ENCODE measurements at places on chromosomes 11 and 22.

- no peak for DNase-seq
These were observed 84.3 kb upstream of the TMEM45B start for GRCh38 chr11:129731316-129731715.

GRCh38 chr11:122162095-122162494, 46.1 kb upstream of the BLID start:
- DNase-seq: no peak

GRCh38 chr11:86547727-86548126, 124.7 kb downstream of the ME3 start:
- DNase-seq: no peak

DNA sequence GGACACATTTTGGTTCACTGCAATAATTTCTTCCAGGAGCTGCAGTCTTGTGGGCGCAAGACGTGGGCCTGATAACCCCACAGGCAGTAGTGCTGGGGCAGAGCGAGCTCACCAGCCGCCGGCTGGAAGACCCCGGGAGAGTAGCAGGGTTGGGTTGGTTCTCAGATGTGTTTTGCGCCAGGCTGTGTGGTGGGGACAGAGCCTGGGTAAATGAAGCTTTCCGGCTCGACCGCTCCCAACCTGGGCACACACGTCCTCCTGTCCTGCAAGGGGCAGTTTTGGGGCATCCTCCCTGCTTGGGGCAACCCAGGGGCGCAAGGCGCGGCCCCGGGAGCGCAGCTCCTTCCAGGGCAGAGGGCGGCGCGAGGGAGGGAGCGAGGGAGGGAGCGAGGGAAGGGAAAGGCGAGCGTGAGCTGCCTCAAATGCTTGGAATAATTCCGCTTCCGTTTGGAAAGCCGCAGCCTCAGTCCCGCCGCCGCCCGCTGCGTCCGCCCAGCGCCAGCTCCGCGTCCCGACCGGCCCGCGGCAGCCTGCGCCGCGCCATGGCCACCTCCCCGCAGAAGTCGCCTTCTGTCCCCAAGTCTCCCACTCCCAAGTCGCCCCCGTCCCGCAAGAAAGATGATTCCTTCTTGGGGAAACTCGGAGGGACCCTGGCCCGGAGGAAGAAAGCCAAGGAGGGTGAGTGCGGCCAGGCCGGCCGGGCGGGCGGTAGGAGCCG, at the start of gene PARVA:
TSS of gene PARVA (plus strand) at position 466 of the 718 bp plus-strand sequence. CDS start at position 543, 77 bp downstream.
- no peak for DNase-seq

GRCh38 chr22:40334899-40335298, 11.4 kb upstream of the ADSL start:
- DNase-seq: no peak

GRCh38 chr11:10377183-10377582, 72.3 kb downstream of the ADM start:
- DNase-seq: no peak

GRCh38 chr22:32528984-32529982, 54.7 kb downstream of the FBXO7 start:
- peak; percentile 25 for DNase-seq

GRCh38 chr11:12453243-12453642, 75.9 kb downstream of the PARVA start:
- DNase-seq: no peak

GRCh38 chr11:1829039-1829820, 5.6 kb upstream of the SYT8 start:
- no peak for DNase-seq

DNA sequence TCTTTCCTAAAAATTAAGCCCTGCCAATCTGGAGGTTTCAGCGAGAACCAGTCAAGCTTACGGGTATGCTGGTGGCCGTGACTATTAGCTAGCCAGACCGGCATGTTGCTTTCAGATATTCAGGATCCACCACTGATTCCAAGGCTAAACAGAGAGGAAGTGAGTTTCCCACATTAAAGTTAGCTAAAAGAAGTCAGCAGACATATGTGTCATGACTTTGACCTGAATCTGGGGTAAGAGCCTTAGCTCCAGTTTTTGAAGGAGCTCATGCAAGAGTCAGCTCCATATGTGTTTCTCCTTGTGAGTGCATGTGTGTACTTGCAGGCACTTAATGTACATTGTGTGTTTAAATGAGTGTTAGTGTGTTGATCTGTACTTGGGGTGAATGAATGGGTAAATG, 1.4 kb downstream of the ZFPL1 start:
- DNase-seq: no peak

- DNase-seq: no peak
These were observed 32.4 kb downstream of the CREB3L1 start for GRCh38 chr11:46309814-46310259.

- no peak for DNase-seq
These were observed 5.7 kb downstream of the CBLIF start for GRCh38 chr11:59839615-59840014.

DNA sequence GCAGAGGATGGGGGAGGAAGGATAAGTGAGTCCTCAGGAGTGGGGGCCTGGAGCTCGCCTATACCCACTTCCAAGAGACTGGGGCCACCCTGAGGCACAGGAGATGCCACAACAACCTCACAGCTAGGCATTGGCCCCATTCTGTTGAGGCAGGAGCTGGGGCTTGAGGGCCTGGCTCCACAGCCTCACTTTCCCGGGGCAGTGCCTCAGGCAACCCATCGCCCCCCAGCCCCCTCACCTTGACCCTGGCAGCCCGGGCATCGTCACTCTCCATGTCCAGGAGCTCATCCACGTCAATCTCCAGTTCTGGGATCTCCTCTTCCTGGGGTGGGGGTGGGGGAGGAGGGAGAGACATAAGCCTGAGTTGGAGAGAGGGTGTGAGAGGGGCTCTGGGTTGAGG, 1.8 kb downstream of the PPP1R14B start:
- no peak for DNase-seq

DNA sequence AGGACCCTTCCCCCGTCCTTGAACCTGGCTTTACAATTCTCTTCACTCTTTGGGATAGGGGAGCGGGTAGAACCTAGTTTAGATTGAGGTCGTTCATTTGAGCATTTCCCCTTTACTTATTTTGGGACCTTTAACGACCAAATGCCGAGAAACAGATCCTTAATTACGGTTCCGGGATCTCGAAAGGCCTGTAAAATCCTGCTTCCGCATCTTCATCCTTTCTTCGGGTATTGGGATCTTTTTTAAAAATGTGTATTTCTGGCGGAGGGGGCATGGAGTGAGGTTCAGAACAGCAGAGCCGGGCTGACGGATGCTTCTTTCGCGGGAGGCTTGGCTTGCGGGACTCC, 395 bp upstream of the HIPK3 start:
- DNase-seq: no peak

DNA sequence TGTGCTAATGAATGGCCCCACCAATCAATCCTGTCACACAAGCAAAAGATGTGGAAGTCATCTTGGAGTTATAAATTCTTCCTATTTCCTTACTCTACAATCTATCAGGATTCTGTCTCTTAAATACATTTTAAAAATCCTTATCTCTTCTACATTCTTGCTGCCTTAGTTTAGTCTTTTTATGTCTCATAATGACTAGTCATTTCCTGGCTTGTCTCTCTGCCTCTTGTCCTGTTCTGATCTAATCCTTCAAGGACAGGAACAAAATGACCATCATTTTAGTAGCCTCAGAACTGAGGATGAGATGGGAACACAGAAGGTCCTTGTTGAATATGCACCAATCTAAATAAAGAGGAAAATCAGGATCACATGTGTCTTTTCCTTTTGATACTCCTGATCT, 56.6 kb upstream of the LIN7C start:
- DNase-seq: no peak

GRCh38 chr11:17979770-17980371, 33.0 kb downstream of the SERGEF start:
- DNase-seq: no peak

DNA sequence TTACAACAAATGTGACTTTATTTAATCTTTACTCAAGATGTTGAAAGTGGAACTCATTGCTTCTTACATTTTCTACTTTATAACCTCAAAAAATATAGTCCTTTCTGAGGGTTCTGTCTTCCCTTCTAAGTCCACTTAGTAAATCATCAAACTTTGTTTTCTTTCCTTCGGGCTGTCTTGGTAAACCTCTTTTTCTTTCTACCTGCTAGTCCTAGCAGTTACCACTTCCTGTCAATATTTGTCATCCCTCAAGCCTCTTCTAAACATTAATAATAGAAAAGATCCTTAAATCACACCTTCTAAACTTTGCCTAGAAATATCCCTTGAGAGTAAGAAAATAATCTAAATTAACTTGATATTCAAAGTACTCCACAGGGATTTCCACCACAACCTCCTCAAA, 580.4 kb downstream of the CNTN5 start:
- no peak for DNase-seq

DNA sequence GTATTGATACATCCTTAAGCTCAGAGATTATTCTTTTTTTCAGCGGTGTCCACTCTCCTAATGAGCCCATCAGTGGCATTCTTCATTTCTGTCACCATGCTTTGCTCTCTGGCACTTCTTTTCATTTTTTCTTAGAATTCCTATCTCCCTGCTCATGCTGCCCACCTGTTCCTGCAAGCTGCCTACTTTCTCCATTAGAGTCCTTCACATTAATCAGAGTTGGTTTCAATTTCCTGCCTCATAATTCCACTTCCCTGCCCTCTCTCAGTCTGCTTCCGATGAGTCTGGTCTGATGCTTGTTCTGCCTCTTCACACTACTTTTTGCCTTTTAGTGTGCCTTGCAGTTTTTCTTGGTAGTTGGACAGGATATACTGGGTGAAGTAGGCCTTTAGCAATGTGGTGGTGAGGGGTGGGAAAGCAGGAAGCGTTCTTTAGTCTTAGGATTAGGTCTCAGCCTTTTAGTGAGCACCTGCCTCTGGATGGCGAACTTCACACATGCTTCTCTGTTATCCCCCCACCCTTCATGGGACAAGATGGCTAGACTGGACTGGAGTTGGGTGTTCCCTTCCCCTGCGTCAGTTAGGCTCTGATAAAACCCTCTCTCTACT, 53.6 kb downstream of the CECR2 start:
- DNase-seq: no peak

DNA sequence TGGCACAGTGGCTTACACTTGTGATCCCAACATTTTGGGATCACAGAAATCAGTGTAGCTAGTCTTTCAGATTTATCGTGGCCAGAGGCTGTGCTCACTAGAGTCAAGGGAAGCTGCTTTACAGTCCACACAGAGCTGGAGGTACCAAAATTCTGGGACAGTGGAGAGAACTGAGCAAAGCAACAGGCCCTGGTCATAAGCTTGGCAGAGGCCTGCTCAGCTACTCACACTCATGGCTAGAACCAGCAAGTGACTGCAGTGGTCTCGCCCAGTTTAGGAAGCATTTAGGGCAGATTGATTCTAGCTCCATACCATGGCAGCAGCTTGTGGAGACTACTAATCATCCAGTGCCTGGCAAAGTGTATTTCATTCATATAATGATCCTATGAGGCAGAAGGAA, 8.8 kb downstream of the TMEM216 start:
- no peak for DNase-seq

- DNase-seq: peak; percentile 15
These were observed 33.8 kb downstream of the OR2AG2 start for GRCh38 chr11:6737872-6738466.

- no peak for DNase-seq
These were observed 24.8 kb downstream of the PAK1 start for GRCh38 chr11:77449060-77449521.

DNA sequence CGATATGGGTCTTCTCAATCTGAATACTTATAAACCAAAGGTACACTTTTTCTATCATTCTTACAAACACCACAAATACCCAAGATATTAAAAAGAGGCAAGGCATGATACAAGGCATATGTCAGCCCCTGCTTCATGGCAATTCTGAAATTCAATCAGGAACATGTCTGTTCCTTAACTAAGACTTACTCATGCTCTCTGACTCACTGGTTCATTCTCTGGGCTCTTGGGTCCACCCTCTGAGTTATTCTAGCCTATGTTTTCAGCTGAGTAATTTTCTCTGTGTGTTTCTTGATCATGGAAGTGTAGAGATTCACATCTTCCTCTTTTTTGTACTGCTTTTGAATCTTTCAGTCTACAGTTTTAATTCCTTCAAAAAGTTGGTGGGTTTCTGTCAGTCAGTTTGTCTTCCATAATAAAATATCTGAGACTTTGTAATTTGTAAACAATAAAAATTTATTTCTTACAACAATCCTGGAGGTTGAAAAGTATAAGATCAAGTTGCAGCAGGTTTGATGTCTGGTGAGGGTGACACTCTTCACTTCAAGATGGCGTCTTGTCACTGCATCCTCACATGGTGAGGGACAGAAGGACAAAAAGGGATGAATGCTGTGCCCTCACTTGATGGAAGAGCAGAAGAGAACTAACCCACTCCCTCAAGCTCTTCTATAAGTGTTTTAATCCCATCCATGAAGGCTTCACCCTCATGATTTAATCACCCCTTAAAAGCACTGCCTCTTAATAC, 211.7 kb downstream of the FAM76B start:
- no peak for DNase-seq
